ENCODE measurements at places on chromosomes 4 and X.

DNA sequence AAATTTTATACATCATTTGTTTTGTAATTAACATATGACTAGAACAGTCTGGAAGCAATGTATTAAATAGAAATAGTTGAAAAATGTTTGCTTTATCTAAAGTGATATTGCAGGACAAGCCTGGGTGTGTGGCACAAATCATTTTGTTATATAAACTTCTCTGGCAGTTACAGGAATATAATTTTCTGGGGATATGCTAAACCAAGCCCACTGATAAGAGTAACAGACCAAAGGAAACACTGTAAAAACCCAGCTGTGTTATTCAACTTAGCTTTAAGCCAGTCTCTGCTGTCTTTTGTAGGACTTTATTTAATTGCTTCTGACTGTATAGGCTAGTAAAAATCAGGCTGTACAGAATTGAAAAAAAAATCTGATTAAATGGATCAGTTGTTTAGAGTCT, 156.2 kb downstream of the NR3C2 start:
- no peak for DNase-seq

GRCh38 chrX:35351795-35352483, 409.3 kb downstream of the FAM47B start:
- no peak for DNase-seq

DNA sequence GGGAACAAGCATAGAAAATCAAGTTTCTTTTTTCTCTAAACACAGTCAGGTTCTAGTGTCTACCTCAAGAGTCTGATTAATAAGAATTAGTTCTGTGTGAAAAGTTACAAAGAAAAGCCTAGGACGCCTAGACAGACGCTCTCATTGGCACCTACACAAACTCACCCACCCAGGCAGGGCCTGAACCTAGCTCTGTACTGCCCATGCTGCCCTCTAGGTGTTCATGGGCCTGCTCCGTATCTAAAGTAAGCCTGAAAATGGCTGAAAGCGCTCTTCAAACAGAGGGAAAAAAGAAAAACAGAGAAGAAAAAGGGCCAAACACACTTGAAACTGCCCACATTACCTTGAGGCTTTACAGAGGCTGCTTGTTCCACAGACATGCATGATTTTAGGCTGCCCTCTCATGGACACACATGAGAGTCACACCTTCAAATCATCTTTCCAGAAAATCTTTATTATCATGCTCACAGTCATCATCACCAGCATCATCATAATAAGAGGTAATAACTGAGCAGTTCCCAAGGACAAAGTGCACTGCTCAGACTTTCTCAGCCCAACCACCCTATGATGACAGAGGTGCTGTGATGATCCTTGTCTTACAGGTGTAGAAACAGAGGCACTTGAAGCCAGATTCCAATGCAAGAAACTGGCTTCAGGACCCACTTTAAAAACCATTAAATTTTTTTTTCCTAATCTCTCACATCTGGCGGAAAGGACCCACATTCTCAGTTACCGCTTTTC, 49.6 kb downstream of the MAP7D2 start:
- DNase-seq = peak; percentile 63

GRCh38 chrX:136754651-136755050, 26.1 kb downstream of the ARHGEF6 start:
- DNase-seq = no peak

- no peak for DNase-seq
Measured at GRCh38 chrX:30301963-30302362, 7.2 kb downstream of the NR0B1 start.

DNA sequence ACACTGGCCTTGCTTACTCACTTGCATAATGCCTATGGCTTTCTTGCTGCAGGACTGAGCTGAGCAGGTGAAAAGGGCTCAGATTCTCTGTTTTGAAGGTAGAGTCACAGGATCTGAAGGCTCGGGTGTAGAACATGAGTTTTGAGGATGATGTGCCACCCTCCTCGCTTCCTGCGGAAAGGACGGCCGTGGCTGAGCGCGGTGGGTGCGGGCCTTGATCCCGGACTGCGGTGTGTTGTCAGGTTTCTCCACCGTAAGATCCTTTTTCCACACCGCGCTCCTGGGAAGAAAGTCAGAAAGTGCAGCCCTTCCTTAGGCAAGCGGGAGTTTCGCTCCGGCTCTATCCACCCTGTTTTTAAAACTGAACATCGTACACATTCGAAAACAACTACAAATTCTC, 36.2 kb downstream of the ZFP42 start:
- no peak for DNase-seq

- DNase-seq = no peak
Measured at GRCh38 chrX:8319359-8319758, 145.3 kb upstream of the VCX3B start.

DNA sequence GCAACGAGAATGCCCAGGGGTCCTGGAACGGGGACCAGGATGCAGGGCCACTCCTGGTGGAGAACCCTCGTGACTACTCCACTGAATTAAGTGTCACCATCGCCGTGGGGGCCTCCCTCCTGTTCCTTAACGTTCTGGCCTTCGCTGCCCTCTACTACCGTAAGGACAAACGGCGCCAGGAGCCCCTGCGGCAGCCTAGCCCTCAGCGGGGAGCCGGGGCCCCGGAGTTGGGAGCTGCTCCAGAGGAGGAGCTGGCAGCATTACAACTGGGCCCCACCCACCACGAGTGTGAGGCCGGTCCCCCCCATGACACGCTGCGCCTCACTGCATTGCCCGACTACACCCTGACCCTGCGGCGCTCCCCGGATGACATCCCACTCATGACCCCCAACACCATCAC, 24.9 kb downstream of the NLGN3 start:
- DNase-seq = no peak

- no peak for DNase-seq
Measured at GRCh38 chr4:2193326-2193725, 48.6 kb downstream of the HAUS3 start.

- no peak for DNase-seq
Measured at GRCh38 chr4:19936476-19936875, 315.2 kb upstream of the SLIT2 start.

GRCh38 chr4:29320947-29321620, 1399.1 kb upstream of the PCDH7 start:
- DNase-seq = no peak

GRCh38 chr4:88630756-88631155, 38.5 kb downstream of the HERC3 start:
- no peak for DNase-seq

GRCh38 chr4:123304151-123304964, 92.2 kb upstream of the SPRY1 start:
- no peak for DNase-seq

Measured in MM.1S (cell line).